ENCODE measurements at places on chromosomes 12 and 14. TPM values are rescaled to one million over a fixed set of nuclear protein-coding genes. Genes with fewer than 3 reads are reported as not detected.

DBX2 gene
- total RNA-seq, result not detected

CAPRIN2 gene
- total RNA-seq, result 26.7 TPM

HOXC4 gene
- 1.8 TPM for total RNA-seq

FANCM gene
- 9.5 TPM for total RNA-seq

AHNAK2 gene
- total RNA-seq, result 52.6 TPM

CLEC2B gene
- total RNA-seq, result 0.60 TPM

LRRC43 gene
- not detected for total RNA-seq

SLC25A21 gene
- 0.37 TPM for total RNA-seq

RBP5 gene
- not detected for total RNA-seq

CD69 gene
- total RNA-seq, result 0.16 TPM

KCNA5 gene
- not detected for total RNA-seq

METTL1 gene
- total RNA-seq, result 26.9 TPM

DNA sequence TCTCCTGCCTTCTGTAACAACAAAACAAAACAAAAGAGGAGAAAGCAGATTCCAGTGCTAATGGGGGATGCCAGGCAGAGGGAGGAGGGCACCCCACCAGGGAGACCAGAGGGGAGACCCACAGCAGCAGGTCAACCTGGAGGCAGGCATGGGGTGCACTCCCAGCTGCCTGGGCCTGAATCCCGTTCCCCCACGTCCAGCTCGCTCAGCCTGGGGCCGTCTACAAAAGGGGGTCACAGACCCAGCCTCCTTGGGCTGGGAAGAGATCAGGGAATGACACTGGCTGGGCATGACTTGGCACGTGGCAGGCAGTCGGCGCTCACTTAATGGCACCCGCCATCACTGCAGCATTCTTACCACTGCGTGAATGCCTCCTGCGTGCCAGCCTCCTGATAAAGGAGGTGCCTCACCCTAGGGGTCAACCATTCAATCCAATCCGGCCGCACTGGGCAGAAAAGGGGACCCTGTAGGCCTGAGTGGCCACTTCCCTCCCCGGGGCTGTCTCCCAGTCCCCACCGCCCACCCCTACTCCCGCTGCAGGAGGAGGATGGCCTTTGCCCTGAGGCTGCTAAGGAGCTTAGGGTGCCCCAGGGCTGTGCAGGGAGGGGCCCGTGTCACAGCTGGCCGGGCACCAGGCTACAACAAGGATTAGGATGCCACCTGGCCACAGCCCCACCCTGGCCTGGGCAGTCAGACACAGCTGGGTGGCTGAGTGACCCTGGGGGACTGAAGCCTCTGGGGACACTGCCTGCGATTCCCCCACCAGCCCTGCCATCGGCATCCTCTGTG lies 87.5 kb downstream of the NCOR2 start:
- DNase-seq, result no peak

- no peak for DNase-seq
Measured at GRCh38 chr12:39919790-39920189, 186.1 kb downstream of the SLC2A13 start.

GRCh38 chr12:646442-647384 lies 16.5 kb downstream of the NINJ2 start:
- DNase-seq, result no peak

GRCh38 chr14:85400678-85401077 lies 129.3 kb upstream of the FLRT2 start:
- no peak for DNase-seq

GRCh38 chr12:49654715-49655114 lies 31.4 kb downstream of the PRPF40B start:
- DNase-seq, result no peak

GRCh38 chr12:126055521-126055920 lies 990.3 kb downstream of the AACS start:
- DNase-seq, result peak; percentile 90

DNA sequence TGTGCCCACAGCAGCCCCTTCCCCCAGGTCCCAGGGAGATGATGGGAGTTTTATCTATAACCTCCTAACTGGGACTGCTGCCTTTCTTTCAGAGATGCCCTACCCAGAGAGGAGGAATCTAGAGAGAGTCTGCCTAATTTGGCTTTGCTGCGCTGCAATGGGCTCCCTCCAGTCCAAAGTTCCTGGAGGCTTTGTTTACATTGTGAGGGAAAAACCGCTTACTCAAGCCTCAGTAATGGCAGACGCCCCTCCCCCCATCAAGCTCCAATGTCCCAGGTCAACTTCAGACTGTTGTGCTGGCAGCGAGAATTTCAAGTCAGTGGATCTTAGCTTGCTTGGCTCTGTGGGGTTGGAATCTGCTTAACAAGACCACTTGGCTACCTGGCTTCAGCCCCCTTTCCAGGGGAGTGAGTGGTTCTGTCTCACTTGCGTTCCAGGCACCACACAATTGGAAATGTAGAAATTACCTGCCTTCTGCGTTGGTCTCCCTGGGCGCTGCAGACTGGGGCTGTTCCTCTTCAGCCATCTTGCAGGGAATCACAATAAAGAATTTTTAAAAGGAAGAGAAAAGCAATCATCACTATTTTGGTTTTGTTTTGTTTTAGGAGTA lies 262.5 kb downstream of the FOXG1 start:
- peak; percentile 11 for DNase-seq

GRCh38 chr12:6774499-6775062 lies 2.3 kb downstream of the LAG3 start:
- DNase-seq, result no peak

DNA sequence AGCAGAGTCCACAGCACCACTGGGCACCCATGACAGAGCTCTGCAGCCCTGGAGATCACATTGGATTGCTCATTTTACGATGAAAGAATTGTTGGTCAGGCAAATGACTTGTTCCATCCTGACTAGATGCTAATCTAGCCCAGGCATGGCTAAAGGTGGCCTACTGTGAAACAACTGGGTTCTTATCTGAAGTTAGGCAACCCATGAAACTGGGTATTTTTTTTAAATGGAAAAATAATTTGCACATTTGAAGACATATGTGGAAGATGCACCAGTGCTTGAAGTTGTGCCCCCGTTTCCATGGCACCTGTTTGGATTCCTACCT lies 8.3 kb downstream of the PYGL start:
- DNase-seq, result no peak

DNA sequence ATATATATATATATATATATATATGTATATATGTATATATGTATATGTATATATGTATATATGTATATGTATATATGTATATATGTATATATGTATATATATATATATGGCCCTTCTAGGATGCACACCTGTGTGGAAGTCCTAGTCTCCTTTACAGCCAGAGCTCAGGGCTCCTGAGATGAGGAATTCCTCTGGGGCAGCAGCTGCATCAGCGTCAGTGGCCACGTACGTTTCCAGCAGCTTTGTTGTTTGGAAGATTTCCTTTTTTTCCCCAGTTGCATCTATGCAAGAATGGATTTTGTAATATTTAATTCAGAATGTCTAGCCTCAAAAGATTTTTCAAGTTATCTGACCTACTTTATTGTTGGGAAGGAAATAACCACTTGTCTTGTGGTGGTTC lies 68.6 kb downstream of the TNFAIP2 start:
- DNase-seq, result no peak

GRCh38 chr14:95021588-95021987 lies 135.7 kb downstream of the DICER1 start:
- DNase-seq, result no peak

GRCh38 chr12:97716356-97716755 lies 253.8 kb downstream of the RMST start:
- DNase-seq, result peak; percentile 5

GRCh38 chr12:47370421-47370820 lies 290.7 kb upstream of the AMIGO2 start:
- DNase-seq, result no peak

GRCh38 chr12:7951671-7952070 lies 15.7 kb upstream of the SLC2A3 start:
- DNase-seq, result no peak

GRCh38 chr14:77045238-77046162 lies 17.0 kb upstream of the IRF2BPL start:
- DNase-seq, result no peak

- no peak for DNase-seq
Measured at GRCh38 chr12:114140576-114140975, 174.5 kb upstream of the RBM19 start.

DNA sequence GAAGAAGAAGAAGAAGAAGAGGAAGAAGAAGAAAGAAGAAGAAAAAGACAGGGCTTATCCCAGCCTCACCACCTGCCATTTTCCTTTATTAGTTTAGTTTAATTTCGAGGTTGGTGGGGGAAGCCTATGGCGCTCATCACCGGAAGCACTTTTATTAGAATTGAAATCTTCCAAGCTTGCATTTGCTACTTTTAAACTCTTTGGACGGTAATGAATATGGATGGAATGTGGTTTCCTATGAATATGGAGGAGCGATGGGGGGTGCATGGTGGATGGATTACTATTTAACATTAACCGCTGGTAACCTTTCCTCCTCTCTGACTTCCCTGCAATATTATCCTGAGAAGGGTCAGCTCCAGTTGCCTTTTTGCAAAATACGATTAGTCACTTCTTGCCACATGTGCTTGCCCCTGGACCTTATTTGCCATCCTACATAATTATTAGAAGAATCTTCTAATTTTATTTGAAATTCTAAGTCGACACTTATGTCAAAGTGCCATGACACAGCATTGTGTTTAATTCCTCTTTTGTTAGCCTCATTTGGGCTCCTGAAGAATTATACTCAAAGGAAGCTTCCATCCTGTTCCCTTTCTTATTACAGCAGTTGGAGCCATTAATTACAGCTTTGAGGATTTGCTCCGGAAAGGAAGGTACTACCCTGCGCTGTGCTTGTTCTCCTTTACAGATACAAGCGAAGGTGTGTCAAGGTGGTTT lies 424.5 kb downstream of the VRK1 start:
- DNase-seq, result no peak

- no peak for DNase-seq
Measured at GRCh38 chr14:51488569-51489220, 163.0 kb upstream of the FRMD6 start.

Measured in HT1080 (cell line).